ENCODE measurements at places on chromosomes 16 and 17.

DNA sequence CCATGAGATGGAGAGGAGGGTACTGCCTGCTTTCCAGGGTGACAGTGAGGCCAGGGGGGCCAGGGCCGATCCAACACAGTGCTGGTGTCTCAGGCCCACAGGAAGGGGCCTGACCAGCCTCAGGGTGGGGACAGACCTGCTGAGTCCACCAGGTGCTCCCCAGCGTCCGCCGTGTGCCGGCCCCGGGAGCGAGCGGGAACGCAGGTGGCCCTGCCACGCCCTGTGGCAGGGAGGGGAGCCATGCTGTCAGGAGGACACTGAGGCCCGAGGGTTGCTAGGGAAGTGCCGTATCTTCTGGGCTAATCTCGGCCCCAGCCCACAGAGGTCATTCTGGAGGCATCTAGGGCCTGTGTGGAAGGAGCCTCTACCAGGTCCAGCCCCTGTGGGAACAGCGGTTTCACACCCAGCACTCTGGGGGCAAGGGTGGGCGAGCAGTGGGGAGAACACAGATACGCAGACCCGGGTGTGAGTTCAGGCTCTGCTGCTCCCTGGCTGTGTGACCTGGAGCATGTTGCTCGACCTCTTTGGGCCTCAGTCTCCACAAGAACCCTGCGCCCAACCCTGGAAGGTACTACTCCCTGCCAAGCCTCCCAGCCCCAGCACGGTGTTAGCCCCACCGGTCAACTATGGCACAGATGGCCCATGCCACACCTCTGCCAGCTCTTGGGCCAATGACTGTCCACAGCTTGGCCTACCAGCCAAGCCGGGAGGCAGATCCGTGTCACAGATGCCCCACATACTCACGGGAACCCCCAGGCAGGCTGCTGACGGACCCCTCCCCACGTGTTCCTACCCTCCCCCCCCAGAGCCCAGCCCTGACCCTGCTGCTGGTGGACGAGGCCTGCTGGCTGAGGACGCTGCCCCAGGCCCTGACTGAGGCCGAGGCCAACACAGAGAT is 43.9 kb upstream of the ZC3H18 start:
- no peak for DNase-seq

- no peak for DNase-seq
Observed at GRCh38 chr17:51707216-51707615, 446.9 kb downstream of the UTP18 start.

DNA sequence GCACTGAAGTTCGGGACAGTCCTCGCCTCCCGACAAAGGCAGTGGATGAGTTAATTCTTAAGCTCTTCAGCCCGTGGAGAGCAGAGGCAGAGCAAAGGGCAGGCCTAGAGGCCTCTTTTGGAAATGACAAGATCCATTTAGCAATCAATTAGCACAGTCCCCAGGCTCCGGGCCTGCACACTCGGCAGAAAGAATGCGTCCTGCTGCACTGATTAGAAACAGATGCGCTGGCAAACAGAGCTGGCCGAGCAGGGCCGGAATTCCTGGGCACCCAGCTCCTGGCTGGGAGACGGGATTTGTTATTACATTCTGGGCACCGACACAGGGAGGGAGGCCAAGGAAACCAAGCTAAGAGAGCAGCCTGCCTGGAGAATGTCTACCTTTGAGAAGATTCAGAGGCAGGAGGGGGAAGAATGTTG is 162.9 kb downstream of the COPRS start:
- DNase-seq, result no peak

DNA sequence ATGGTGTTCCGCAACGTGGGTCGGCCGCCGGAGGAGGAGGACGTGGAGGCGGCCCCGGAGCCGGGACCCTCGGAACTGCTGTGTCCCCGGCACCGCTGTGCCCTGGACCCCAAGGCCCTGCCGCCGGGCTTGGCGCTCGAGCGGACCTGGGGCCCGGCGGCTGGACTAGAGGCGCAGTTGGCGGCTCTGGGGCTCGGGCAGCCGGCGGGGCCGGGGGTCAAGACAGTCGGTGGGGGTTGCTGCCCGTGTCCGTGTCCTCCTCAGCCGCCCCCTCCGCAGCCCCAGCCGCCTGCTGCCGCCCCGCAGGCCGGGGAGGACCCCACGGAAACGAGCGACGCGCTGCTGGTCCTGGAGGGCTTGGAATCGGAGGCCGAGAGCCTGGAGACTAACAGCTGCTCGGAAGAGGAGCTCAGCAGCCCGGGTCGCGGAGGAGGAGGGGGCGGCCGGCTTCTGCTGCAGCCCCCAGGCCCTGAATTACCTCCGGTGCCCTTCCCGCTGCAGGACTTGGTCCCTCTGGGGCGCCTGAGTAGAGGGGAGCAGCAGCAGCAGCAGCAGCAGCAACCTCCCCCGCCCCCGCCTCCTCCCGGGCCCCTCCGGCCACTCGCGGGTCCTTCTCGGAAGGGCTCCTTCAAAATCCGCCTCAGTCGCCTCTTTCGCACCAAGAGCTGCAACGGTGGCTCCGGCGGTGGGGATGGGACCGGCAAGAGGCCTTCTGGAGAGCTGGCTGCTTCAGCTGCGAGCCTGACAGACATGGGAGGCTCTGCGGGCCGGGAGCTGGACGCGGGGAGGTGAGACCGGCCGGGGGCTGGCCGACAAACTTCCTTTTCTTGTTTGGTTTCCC is 821 bp downstream of the SOCS7 start:
- no peak for DNase-seq

DNA sequence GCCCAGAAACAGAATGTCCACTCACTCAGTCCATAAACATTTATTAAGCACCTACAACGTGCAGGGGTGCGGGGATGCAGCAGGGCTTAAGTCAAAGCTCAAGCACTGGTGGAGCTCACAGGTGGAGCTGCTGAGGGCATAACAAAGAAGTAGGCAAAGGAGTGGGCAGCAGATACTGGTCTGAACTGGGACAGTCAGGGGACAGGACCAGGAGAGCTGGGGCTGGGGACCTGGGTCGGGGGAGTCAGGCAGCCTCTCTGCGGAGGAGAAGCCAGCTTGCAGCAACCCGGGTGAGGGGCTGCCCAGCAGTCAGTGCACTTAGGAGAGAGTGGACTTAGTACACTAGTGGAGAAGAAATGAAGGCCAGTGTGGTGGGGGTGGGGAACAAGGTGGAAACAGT is 10.0 kb upstream of the TNFRSF13B start:
- no peak for DNase-seq

DNA sequence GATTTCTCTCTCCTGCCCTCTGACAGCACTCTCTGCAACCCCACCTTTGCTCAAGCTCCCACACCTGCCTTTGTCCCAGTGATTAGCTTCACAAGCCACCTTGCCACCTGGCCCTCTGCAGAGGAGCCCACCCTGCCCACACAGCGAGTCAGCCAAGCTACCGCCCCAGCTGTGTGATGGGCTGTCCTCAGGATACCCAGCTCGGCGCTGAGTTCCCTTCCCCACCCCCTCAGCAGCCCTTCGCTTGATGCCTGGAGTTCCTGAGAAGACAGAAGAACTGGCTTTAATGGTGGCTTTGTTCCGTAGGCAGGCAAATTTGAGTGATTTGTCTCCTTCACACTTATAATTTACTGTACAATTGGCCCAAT is 266.4 kb downstream of the CBLN1 start:
- DNase-seq, result no peak

DNA sequence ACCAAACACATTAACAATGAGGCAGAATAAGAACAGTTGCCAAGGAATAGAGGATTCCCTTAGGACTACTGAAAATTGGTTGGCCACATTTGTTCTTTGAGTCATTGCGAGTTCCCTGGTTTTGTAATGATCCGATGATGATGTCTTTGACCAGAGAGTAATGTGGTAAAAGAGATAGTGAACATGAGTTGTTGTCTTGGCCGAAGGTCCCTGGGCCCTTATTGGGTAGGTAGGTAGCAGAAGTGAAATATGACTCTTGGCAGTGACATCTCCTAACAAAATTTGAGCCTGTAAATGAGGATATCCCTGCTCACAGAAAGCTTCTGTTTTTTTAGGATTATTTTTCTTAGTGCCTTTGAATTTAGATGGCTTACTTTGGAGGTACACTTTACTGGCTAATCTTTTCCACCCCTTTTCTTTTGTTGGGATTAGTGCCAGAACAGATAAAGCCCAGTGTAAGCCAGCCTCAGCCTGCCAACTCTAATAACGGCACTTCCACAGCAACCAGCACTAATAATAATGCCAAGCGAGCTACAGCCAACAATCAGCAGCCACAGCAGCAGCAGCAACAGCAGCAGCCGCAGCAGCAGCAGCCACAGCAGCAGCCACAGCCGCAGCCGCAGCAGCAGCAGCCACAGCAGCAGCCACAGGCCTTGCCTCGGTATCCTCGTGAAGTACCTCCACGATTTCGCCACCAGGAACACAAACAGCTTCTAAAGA is 47.2 kb downstream of the TNRC6A start:
- no peak for DNase-seq

DNA sequence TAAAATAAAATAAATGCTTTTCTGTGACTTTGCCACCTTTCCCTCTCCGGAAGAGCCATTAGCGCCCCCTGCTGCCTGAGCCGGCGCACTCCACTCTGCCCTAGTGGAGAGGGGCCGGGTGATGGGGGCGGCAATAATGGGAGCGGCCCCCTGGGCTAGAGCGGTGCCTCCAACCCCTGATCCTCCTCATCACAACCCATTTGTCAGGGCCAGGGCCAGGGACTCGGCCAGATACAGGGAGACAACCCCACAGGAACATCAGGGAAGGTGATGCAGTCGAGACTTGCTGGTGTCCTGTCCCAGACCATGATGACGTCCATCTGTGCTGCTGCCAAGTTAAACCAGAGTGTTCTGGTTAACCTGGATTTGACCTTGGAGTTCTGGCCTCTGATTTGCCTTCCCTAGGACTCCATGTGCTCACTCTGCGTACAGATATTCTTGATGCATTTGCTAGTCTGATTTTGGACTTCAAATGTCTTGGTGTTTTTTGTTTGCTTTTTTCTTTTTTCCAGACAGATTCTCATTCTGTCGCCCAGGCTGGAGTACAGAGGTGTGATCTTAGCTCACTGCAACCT is 46.1 kb upstream of the BPTF start:
- no peak for DNase-seq

DNA sequence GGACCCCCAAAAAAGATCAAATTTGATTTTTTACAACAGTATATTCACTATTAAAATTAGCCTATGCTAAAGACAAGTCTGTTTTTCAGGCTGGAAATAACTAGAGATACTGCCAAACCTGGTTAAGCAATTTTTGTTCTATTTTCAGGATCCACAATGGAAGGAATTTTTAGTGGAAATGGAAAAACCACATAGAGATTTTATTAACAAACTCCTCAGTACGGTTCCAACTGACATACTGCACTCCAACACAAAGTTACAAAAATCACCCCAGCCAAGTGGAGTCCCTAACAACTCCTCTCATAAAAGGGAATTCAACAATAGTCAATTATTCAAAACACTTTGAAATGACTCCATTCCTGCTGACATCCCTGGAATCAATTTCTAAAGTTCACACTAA is 101.6 kb upstream of the TOB1 start:
- DNase-seq, result no peak

DNA sequence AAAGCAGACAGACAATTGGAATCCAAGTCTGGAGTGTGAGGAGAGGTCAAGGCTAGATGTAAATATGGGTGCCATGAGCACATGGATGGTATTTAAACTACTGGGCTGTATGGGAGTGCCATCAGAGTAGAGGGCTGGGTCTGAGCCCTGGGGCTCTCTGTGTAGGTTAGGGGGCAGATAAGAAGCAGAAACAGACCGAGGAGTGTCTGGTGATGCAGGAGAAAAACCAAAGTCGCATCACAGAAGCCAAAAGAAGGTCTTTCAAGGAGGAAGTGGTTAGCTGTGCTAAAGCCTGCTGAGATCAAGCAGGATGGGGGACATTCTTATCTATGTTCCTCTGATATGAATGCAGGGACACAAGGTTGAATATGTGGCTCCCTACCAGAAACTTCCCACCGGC is 1.9 kb downstream of the TSEN54 start:
- no peak for DNase-seq

DNA sequence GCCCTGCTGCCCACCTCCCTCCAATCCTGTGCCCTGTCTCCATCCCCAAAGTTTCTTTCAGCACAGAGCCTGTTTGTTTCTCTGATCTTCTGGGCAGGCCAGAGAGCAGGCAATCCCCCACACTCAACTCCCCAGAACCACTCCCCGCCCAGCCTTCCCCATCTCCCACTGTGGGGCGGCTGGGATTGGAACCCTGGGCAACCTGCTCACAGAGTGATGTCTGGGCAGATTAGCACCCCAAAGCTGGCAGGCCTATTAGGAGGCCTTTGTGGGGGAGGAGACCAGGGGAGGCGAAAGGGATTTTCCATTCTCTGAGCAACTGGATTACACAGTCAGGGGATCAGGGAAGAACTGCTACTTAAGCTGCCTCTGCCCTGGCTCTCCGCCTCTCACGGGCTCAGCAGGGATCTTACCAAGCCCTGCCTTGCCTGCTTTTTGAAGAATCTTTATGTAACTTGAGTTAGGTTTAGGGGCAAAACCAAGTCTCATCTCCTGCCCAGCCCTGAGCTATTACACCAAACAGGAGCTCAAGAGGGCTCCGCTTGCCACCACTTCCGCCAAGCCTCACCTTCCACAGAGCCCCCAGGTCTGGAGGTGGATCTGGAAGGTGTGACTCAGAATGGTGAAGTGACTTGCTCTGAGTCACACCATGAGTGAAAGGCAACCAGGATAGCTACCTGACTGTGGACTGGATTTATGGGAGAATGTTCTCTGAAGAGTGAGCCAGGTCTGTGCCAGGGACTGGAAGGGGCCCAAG is 16.0 kb upstream of the LHX1 start:
- DNase-seq, result no peak

GRCh38 chr16:4081521-4082021 is 34.7 kb downstream of the ADCY9 start:
- no peak for DNase-seq

GRCh38 chr17:80501741-80502577 is 25.6 kb upstream of the NPTX1 start:
- no peak for DNase-seq

DNA sequence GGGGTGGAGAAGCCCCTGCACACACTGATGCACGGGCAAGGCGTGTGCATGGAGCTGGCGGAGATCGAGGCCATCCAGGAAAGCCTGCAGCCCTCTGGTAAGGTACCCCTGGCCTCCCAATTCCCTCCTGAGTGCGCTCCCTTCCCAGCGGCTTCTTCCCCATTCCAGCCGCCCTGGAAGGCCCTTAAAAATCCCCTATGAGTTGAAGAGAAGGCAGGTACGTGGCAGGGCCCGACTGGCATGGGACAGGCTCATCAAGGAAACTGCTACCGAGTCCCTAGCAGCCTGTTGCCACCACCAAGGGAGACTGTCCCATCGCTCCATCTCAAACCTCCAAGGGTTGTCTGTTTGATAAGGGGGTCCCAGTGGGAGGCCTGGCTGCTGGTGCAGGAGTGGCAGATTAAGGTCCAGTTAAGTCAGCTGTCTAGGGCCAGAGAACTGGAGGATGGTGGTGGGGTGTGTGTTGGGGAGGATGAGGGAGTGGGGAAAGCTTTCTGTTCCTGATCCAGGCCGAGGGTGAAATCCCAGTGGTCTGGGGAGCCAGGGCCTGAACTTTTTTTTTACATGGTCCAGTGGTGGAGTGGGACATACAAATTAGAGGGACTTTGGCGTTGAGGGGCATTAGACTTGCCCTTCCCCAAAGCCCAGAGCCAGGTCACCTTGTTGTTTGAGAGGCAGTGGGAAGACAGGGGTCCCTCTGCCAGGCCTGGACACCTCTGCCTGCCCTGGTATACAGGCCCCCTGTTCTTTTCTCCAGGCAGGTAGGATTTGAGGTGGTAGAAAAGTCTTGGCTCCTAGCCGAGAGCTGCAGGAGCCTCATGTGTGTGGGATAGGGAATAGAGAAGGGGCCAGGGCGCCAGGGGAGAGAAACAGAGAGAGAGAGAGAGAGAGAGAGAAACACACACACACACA is 994 bp downstream of the IGFBP4 start:
- no peak for DNase-seq

- DNase-seq, result no peak
Observed at GRCh38 chr16:55503726-55504550, 4.9 kb upstream of the LPCAT2 start.

GRCh38 chr17:46764000-46764708 is 54.3 kb downstream of the WNT3 start:
- DNase-seq, result no peak
